ENCODE measurements at places on chromosomes 3 and 15. TPM values are rescaled to one million over a fixed set of nuclear protein-coding genes. Genes with fewer than 3 reads are reported as not detected.

Gene ROPN1
- not detected for total RNA-seq

Gene ISL2
- 6.3 TPM for total RNA-seq

- no peak for DNase-seq
These were observed 52.1 kb downstream of the DNAH1 start for GRCh38 chr3:52367891-52368880.

Gene NLGN1
- total RNA-seq = 0.92 TPM

Gene CHRNA5
- total RNA-seq = 11.0 TPM

Gene ALDH1A2
- total RNA-seq = 2.2 TPM

DNA sequence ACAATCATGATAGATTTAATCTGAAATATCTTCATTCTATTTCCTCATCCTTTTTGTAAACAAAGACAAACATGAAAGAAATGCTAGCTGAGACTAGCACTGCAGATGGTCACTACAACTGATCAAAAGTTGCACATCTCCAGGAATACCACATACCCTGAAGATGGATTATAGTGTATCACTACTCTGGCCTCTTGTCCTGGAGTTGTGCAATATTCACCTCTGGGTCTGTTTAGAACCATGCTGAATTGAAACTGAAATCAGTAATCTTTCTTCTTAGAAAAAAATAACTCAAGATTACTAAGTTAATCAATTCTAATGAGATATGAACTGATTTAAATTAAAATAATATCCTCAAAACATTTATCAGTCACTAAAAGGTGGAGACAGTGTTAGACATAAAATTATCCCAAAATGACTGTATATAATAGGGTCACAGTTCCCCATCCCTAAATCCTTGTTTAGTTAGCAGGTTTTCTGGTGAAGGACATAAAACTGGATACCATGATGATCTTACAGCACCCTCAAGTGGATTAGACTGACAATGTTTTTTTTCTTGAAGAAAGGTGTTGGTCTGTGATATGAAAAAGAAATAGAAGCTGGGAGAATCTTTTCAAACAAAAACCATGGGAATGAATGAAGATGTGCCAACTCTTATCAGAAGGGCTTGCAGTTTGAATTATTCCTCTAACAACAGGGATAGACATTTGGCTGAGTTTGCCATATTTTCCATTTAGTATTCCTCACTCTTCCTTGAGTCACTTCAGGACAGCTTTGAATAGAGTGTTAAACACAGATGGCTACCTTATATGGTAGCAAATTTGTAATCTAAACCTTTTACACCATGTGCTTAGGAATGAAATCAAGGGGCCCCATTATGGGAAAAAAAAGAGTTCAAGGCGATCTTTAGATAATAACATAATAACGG is 7.1 kb upstream of the TTC14 start:
- peak; percentile 75 for DNase-seq

- DNase-seq = no peak
These were observed 51.4 kb downstream of the ASTE1 start for GRCh38 chr3:130975251-130975650.

- peak; percentile 22 for DNase-seq
These were observed 9.9 kb downstream of the KY start for GRCh38 chr3:134640872-134641470.

GRCh38 chr3:172653004-172653572 is 57.8 kb downstream of the NCEH1 start:
- DNase-seq = peak; percentile 31

Gene FBXO40
- total RNA-seq = not detected

DNA sequence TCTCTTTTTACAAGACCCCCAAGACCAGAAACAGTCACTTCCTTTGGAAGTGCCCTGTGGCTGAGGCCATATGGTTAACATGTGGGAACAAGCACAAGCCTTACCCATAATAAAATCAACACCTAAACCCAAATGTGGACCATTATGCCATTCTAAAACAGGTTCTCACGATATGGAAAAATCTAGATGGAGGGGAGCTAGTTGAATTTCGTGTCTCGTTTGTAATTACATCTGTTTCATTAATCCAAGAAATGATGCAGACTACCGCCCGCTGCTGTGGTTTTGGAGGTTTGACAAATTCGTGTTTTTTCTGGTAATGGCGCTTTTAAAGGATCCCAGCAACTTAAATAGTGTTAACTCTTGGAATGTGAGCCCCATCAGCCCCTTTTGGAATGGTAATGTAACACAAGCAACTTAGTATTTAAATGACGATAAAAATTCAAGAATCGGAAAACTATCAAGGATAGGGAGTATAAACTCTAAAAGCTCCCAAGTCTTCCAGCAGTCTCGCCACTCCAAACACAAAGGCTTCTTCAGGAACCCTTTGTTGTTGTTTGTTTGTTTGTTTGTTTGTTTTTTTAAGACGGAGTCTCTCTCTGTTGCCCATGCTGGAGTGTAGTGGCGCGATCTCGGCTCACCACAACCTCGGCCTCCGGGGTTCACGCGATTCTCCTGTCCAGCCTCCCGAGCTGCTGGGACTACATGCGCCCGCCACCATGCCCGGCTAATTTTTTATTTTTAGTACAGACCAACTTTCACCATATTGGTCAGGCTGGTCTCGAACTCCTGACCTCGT is 1.1 kb downstream of the CNBP start:
- peak; percentile 15 for DNase-seq

Gene CD200R1
- not detected for total RNA-seq

Gene DCUN1D1
- 39.7 TPM for total RNA-seq

Gene TTLL13
- not detected for total RNA-seq

- no peak for DNase-seq
These were observed 9.9 kb downstream of the AP3B2 start for GRCh38 chr15:82699726-82700125.

Gene XCR1
- not detected for total RNA-seq

Gene BOC
- total RNA-seq = 4.4 TPM

GRCh38 chr3:134992180-134992579 is 197.1 kb downstream of the EPHB1 start:
- DNase-seq = no peak

- DNase-seq = no peak
These were observed 10.9 kb upstream of the LYSMD4 start for GRCh38 chr15:99744142-99744541.

DNA sequence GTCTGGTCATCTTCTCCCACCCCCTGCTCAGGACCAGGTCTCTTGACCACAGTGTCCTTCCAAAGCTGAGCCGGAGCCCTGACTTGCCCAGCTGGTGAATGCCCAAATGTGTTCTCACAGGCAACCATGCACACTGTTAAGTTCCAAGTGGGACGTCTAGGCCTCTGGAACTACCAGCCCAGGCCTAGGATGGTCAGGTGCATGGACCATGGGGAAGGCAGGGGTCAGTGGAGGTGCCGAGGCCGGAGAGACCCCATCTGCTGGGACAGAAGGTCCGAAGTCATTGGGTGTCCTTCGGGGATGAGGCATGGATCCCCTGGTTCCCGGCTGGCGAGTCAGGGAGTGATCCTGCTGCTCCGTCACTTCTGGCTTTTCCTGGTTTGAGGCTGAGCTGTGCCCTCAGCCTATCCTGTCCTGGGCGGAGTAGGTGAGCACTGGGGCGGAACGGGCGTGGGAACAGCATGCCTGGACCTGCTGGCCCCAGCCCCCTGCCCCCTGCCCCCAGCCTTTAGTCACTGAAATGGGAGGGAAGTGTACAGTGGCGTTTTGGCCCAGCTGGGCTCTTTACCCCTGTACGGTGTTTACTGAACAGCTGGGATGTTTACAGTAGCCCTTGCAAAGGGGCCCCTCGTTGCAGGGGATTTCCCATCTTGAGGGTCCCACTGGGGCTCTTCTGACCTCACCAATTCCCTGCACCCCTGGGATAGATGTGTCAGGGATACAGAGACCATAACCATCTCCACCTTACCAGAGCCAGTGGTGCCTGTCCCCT is 12.1 kb downstream of the SEMA3F start:
- DNase-seq = peak; percentile 71

Gene ITPKA
- total RNA-seq = 16.8 TPM

GRCh38 chr3:4720316-4721075 is 227.3 kb downstream of the ITPR1 start:
- DNase-seq = peak; percentile 76

DNA sequence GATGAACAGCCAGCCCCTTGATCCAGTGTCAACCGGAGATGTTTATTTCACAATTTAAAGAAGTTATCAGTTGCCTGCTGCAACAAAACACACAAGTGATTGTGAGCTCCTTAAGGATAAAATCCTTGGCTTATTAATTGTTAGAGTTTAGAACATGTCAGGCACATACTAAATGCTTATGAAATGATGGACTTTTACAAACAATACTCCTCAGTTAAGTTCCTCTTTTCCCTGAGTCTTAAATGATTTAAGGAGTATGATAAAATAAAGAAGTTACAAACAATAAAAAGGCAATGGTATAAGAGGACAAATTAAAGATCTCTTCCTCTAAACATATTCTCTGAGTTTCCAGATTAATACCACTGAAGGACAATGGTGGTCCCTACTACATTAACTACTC is 5.7 kb downstream of the GHSR start:
- no peak for DNase-seq

Gene CHDH
- 3.2 TPM for total RNA-seq

DNA sequence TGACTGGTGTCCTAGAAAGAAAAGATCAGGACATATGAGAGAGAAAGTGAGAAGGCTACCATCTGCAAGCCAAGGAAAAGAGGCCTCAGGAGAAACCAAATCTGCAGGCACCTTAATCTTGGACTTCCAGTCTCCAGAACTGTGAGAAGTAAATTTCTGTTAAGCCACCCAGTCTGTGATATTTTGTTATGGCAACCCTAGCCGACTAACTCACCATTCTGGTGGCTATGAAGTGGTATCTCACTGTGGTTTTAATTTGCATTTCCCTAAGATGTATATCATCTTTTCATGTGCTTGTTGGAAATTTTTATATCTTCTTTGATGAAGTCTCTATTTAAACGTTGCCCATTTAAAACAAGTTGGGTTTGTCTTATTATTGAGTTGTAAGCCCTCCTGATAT is 40.6 kb downstream of the ILDR1 start:
- DNase-seq = no peak

Gene CCR8
- not detected for total RNA-seq

Gene ASB14
- total RNA-seq = not detected

- no peak for DNase-seq
These were observed 296.6 kb downstream of the NR2F2 start for GRCh38 chr15:96627031-96627568.

DNA sequence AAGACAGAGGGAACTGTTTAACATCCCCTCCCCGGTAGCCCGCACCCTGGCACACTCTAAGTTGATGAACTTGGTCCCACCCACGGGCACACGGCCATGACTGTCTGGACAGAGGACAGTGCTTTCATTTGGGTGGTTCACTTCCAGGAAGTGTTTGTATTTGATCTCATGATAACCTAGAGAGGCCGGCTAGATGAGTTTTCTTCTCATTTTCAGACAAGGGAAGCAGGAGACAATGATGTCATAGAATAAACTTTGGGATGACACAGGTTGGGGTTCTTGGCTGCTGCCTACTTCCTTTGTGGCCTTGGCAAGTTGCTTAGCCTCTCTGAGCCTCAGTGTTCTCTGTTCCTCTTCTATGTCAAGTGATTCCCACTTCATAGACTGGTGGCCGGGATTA is 16.1 kb upstream of the LYSMD4 start:
- peak; percentile 49 for DNase-seq

Gene ABI3BP
- total RNA-seq = 31.6 TPM

Gene ADAMTSL3
- total RNA-seq = 10.9 TPM

DNA sequence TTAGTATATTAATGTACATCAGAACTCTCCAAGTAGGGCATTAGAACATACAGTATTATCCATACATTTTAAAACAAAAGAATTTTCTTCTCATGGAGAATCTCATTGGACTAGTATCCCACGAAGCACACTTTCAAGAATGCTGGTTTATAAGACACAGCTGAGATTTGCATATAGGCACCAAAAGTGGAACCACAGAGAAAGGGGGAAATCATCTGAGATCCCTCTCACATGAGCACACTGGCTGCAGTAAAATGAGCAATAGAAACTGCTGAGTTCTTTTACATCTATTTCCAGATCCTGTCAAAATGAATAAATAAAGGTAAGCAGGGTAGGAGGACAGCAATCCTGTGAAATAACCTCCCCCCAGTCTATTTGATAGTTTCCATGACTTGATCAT is 665.3 kb downstream of the FHIT start:
- no peak for DNase-seq
